ENCODE measurements at places on chromosomes 3 and 15.

DNA sequence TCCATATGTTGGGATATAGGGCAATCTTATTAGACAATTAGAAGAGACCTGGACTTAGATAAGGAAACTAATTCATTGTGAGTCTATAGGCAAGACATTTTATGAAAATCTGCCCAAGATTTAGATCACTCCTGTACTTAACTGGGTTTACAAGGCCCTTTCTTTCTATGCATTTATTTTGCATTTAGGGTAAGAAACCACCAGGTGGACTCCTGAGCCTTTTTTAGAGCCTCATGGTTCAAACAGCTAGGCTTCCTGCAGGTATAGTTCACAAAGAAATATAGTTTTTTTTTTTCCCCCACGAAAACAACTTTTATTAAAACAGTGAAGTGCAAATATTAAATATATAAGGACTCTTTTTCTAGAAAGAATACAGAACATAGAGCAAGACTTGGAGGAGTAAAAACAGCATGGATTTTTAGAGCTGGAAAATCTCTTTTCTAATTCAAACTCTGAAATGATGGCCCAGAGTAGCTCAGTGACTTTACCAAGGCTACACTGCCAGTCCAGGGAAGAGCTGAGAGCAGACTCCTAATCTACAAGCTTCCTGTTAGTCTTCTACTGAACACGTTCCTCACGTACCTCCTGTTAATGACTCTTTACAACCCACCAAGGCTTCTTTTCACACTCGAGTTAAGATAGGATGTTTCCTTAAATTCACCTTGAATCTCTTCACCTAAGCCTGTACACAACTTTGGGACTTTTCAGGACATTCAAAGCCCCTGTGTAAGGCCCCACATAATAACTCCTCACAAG is 400.9 kb upstream of the ATP11B start:
- no peak for DNase-seq

DNA sequence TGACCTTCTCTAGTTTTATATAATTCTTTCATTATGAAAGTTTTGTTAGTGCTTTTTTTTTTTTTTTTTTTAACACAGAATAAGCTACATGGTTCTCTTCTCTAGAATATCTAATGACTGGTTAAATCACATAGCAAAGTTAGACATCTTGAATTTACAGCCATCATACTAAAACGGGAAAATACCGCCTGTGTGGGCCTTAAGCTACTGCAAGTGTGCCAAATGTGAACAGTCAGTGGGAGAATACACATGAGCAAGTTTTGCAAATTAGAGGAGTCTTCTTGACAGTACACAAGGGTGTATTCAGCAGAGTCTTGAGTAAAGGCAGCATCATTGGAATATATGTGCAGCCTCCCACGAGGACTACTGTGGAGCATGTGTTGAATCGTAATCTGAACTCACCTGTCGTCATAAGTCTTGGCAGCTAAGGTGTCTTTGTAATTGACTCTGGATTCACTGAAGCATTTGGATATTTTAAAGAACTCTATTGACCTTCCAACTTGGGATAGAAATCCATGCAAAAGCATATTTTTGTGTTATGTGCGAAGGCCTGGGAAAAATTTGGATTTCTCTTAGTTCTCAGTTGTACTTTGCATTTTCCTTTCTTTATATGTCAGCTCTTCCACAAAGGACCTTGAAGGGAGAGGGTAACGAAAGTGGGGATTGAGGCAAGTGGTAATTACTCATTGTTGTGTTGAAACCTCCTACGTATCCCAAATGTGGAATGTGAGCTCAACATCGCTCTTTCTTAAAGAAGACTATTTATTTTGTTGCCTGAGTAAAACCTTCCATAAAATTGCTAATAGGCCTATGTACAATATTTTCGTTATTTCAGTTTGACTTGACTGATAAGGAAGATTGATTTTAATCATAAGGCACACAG is 117.4 kb downstream of the ATG7 start:
- no peak for DNase-seq

- no peak for DNase-seq
Observed at GRCh38 chr3:77328690-77329089, 288.8 kb downstream of the ROBO2 start.

DNA sequence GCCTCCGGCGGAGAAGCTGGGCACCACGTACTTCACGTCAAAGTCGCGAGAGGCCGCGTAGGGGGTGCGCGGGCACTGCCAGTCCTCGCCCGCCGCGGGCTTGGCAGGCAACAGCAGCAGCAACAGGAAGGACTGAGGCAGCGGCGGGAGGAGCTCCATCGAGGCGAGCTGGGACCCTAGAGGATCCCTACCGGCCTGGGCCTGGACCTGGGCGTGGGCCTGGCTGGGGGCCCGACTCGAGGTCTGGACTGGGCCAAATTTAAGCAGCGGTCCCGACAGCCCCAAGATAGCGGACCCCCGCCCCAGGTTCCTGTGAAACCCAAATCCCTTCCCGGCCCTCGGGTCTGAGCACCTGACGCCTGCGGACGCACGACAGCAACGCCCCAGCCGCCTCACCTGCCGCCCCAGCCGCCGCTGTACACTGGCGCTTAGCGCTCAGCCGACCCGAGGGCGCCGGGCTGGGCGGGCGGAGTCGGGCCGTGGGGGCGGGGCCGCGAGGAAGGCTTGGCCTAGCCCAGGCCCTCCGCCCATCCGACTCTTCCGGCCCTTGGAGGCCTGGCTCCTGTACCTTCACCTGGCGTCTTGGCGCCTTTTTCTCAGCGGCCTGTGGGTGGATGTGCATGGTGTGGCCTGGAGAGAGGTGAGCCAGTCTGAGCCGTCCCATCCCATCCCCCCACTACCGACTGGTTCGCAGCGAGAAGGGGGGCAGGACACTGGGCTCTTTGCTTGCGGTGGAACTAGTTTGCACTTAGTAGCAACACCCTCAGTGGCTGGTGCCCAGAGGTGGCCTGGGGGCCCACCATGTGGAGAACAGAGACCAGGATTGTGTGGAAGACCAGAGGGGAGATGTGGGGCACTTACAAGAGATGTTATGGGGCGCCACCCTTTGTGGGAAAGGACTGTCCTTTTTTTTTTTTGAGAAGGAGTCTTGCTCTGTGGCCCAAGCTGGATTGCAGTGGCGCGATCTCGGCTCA is at the start of gene MST1R:
Gene MST1R, minus strand, starts transcription at position 423 of the 974 bp plus-strand sequence. Its CDS starts 264 bp downstream, at position 159.
- DNase-seq = peak; percentile 86

DNA sequence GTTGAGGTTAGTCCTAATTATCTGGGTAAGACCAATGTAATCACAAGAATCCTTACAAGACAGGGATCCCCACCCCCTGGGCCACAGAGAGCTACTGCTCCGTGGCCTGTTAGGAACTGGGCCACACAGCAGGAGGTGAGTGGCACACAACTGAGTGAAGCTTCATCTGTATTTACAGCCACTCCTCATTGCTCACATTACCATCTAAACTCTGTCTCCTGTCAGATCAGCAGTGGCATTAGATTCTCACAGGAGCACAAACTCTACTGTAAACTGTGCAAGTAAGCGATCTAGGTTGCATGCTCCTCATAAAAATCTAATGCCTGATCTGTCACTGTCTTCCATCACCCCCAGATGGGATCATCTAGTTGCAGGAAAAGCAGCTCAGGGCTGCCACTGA is 58.5 kb upstream of the CRBN start:
- no peak for DNase-seq

DNA sequence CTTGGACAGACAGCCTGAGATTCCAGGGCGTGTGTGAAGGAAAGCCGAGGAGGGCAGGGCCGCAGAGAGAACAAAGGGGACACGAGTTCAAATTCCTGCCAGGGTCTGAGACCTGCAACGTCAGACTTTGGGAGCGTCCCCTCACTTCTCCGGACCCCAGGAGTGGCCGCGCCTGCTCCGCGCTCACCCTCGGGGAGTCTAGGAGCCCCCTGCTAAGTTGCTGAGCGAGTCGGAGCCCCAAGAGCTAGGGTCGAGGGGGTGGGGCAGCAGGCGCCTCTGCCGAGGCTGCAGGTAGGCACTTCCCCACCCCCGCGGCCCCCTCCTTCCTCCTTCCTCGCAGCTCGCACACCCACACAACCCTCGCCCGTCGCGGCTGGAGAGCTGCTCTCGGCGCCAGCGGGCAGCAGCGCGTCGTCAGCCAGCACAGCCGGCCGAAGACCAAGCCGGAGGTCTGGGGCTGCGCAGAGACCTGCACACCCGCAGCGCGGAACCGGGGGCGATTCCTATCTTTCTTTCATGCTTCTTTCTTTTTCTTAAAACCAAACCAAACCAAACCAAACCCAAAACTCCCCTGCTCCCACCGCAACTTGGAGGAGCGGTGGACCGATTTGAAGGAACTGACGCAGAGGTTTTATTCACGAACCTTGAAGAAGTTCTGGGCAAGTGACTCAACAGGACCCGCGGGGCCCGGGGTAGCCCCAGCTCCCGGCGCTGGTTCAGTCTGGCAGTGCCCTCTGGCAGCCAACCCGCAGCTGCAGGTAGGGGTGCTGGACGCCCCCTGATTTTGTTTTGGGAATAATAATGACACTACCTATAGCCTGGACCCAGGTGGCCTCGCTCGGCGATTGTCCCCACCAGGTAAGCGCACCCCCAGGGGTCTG is at the start of gene ANKRD34C:
Gene ANKRD34C, plus strand, starts transcription at position 352 of the 881 bp plus-strand sequence. CDS start 10,563 bp downstream, outside the sequence.
- no peak for DNase-seq

DNA sequence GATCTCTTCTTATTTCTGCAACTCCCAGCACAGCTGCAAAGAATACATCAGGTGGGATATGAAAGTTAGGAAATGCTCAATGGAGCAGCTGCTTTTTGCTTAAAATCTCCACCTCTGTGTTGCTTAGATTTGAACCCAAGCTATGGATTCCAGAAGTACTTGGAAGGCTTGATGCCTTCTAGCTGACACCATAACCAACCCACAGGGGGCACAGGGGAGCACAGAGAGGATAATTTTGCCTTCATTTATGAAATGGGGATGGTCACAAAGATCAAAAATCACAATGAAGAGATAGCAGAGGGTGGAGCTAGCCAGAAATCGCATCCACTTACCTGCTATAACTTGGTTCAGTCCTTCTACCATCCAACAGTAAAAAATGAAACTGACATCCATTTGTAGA is 75.7 kb downstream of the DUT start:
- no peak for DNase-seq

GRCh38 chr15:63006032-63006878 is 36.3 kb upstream of the TPM1 start:
- no peak for DNase-seq

- DNase-seq = peak; percentile 73
Observed at GRCh38 chr3:120348065-120348990, 826 bp downstream of the LRRC58 start.

GRCh38 chr15:38093931-38094330 is 158.7 kb upstream of the SPRED1 start:
- DNase-seq = peak; percentile 47

DNA sequence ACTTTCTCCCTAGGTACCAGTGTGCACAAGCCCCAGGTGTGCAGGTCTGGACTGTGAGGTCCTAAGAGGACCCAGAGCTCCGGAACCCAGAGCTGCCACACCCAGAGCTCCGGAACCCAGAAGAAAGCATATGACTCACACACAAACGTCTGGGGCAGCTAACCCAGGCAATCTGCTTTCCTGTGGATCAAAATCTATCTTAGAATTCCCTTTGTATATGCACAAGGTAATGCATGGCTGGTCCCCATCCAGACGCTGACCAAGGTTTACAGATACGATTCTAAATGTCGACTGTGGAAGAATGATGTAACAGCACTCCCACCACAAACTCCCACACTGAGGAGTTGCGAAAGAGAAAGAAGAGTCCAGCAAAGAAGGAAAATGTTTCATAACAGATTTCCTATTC is 15.7 kb downstream of the KCNMB2 start:
- DNase-seq = no peak

- DNase-seq = no peak
Observed at GRCh38 chr3:117820658-117821299, 1111.2 kb downstream of the TUSC7 start.

DNA sequence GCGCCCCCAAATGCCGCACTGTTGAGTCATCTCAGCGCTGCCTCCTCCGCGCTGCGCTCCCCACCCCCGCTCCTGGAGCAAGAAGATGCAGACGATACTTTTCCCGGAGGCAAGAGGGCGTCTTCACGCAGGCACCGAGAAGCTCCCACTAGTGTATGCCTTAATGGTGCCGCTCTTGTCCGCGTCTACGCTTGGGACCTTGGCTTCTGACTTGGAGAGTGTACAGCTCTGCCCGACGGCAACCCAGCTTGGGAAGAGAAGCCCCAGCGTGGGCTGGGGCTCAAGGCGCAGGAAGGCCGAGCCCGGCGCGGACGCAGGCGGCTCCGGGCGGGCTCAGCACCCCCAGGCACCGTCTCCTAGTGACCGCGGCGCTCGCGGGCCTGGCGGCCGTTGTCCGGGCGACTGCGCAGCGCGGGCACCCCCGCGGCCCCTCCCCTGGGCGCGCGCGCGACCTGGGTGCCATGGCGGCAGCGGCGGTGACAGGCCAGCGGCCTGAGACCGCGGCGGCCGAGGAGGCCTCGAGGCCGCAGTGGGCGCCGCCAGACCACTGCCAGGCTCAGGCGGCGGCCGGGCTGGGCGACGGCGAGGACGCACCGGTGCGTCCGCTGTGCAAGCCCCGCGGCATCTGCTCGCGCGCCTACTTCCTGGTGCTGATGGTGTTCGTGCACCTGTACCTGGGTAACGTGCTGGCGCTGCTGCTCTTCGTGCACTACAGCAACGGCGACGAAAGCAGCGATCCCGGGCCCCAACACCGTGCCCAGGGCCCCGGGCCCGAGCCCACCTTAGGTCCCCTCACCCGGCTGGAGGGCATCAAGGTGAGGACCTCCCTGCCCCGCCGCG is at the start of gene P4HTM:
Gene P4HTM, plus strand, starts transcription at position 446 of the 840 bp plus-strand sequence. Its CDS starts 16 bp downstream, at position 462.
- DNase-seq = peak; percentile 89

- peak; percentile 7 for DNase-seq
Observed at GRCh38 chr3:161096771-161097367, 8.3 kb downstream of the B3GALNT1 start.

DNA sequence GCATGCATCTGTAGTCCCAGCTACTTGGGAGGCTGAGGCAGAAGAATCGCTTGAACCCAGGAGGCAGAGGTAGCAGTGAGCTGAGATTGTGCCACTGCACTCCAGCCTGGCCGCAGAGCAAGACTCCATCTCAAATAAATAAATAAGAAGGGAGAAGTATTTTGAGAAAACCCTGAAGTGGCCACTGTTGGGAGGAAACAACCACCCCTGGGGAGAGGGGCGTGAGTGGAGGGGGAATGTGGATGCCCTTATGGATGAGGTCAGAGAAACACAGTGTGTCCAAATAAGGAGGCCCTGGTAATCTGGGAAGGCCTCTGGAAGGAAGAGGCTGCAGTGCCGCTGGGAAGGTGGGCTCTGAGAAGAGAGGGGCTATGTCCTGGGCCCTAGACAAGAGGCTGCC is 4.2 kb upstream of the CPLX3 start:
- no peak for DNase-seq

All from activated CD4-positive, alpha-beta T cell treated with anti-CD3 and anti-CD28 coated beads, Interleukin-10, Interleukin-2, amounts not matched to agents 100 ng/mL and 50 ng/mL, durations not matched to agents 16 hours and 8 hours (primary cell).